ENCODE measurements at places on chromosomes 5 and 9. TPM values are rescaled to one million over a fixed set of nuclear protein-coding genes. Genes with fewer than 3 reads are reported as not detected.

GRCh38 chr5:89988129-89988810 is 421.3 kb downstream of the CETN3 start:
- DNase-seq: no peak

DNA sequence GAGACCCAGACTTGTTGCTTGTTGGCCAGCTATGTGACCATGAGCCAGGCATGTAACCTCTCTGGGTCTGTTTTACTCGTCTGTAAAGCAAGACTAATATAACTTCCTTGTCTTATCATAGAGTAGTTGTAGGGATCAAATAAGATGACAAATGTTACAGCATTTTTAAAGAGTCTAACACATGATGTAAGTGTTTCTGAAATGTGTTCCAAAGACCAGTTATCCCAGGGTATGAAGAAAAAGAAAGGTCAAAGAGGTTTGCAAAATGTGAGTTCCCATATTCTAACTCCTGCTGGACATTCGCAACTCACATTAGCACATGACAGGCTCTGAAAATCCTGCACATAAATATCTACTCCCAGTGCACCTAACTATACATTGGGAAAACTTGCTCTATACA is 28.5 kb upstream of the MATR3 start:
- no peak for DNase-seq

DNA sequence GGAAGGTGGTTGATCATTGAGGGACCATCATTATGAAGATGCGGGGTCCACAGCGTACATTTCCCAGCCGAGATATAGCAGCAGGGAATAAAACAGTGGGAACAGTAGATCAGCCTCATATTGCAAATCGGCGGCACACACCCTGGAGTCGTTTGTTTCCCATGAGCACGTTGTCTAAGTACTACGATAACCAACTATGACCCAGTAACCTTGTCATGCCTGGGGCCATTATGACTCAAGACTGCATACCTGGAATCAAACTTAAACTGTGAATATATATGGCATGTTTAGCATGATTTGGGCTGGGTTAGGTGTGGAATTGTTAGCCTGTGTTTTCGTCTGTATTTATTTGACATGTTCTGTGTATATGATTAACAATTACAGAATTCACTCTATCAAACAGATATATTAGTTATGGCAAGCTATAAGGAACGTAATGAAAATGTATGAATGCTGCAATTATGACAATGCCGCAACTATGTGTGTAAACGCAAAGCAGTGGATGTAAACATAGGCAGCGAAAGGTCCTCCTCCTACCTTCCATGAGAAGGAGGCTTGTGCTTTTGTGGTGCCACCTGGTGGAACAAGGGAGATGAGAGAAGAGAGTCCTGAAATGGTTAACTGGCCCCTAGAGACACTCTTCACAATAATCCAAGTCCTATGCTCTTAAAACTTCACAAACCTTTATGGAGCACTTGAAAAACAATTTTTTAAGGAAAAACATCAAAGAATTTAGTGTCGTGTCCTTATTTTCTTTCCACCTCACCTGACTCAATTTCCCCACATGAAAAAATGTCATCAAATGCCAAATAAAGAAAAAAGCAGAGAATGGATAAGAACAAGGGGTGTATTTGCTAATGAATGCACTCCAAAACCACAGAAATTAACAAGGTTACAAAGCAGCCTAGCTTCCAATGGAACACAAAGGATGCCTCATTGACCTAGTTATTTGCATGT is 47.1 kb downstream of the SEMA5A start:
- DNase-seq: no peak

DNA sequence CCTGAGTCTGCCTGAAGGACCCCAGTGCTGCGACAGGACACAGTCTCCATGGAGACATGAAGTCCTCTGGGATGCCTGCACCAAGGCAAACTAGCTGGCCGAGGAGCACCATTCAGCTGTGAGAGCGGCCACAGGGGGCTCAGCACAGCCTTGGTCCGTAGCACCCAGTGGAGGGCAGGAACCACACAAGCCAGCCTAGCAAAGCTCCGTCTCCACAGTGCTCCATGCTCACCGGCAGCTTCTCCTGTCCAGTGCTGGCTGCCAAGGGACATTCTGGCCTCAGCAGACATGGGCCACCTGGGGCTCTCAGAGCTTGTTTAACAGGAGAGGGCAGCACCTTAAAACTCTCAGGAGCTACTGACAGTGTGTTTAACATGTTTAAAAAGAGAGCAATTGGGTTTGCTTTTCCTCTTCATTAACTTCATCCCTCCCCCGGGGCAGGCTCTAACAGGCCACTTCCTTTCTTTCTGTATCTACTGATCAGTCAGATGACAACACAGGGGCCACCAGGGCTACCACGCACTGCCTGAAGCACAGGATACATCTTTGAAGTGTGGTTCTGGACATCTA is 57.0 kb downstream of the SECISBP2 start:
- no peak for DNase-seq

DNA sequence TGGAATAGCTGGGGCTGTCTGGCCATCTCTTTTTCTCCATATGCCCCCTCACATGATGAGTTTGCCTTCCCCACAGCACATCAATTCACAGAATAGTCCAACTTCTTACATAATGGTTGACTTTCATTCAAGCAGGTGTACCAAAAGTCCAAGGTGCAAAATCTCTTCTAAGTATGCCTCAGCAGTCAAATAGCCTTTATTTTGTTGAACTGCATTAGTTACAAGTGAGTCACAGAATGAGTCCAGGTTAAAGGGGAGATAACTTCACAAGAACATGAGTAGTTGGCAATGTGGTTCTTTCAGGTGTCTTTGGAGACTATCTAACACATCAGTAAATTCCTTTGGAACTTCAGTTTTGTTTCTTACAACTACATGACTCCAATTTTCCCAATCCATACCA is 672.5 kb downstream of the PRELID2 start:
- DNase-seq: no peak

DNA sequence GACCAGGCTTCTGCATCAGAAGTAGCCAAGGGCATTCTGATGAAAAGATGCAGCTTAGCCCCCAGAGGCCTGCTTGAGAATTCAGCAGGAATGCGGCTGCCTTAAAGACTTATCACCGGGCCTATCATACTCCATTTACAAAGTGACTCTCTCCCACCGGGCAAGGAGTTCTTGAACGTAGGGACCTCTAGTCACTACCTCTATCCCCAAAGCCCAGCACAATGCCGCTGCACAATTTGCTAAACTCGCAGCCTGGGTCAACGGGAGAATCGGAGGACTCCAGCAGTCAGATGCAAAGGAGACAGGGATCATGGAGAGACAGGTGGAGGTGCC is 661 bp downstream of the PDCL start:
- DNase-seq: peak; percentile 29

DNA sequence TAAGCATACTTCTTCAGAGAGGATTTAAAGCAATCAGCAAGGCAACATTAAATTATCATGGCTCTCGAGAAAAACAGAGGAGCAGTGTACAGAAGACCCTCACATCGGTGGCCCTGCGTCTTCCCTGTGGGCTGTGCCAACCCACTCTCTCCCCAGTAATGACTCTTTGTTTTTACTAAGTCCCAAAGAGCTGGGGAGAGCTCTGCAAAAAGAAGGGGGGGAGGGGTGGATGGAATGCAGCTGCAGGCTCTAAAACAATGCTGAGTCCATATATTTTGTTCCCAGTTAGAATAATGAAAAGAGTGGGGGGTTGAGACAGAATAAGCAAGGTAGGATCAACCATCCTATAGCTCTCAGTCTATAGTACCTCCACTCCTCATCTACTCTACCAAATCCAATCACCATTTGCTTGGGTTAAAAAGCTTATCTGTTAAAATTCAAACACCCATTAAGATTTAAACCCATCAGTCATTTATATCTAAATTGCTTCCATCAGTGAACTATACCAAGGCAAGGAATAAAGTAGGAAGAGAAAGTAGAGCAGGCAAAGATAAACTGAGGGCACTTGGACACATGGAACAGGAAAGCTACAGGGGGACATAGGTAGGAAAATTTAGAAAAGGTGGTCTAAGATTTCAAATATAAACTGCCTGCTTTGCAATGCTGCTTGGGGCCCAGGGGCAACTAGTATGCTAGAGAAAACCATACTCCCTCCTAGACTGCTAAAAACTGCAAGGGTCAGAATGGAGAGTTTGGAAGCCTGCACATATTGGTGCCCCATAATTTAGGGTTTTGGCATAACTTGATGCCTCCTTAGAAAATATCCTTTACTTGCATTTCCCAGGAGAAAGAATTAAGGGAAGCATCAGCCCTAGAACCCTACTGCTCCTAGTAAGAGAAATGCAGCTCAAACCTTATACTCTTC is 20.6 kb downstream of the ELL2 start:
- no peak for DNase-seq

DNA sequence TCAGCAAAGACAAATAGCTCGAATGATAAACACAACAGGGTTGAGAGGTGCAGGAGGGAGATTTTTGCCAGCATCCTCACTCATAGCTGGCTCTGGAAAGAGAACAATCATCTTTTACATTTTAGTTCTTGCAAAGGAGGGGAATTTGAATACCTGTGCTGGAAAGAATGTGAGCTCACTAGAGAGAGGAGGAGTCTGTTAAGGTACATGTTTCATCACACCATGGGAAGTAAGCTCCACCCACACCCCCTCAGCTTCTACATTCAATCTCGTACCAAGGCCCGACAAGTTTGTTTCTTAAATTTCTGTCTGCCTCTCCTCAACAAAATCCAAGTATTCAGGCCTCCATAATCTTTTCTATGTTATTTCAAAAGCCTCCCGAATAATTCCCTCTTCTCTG is 254.6 kb downstream of the BRINP1 start:
- no peak for DNase-seq

GRCh38 chr5:135158982-135159381 is 125.0 kb upstream of the PITX1 start:
- no peak for DNase-seq

DNA sequence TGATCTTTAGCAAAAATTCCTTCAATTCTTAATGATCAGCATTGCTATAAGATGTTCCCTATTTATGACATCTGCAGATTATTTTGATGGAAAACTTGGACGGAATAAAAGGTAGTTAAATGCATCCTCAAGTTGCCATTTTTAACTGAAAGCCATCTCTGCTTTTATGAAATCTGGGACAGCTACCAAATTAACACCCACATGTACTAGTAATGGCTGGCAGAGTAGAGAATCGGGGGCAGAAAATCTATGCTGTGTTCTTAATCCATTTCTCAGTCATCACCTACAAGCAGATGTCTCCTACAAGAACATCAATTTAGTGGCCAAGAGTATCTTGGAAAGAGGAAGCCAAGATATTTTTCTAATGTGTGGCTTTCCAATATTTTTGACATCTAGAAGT is 22.1 kb upstream of the C9orf57 start:
- DNase-seq: no peak

- DNase-seq: no peak
Measured at GRCh38 chr9:129007766-129008468, 20.2 kb downstream of the SH3GLB2 start.

GRCh38 chr9:11159318-11159862 is 546.6 kb upstream of the PTPRD start:
- DNase-seq: no peak

GRCh38 chr9:110114859-110115201 is 93.1 kb downstream of the C9orf152 start:
- DNase-seq: peak; percentile 23

DNA sequence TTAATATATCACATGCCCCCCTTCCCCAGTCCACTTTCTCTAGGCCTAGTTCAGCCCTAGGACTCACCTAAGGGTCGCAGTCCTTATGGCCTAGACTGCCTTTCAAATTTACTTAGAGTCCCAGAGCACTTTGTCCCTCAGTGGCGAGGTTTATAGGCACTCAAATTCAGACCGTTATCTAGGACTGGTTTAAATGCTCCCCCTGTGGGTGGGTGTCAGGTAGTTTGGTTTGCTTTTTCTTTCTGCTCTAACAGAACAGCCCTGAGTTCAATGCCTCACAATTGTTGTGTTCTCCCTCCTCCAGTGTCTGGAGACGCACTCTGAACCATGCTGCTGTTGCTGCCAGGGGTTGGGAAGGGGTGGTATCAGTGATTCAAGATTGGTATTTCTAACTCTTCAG is 317.1 kb downstream of the MAT2B start:
- DNase-seq: no peak

DNA sequence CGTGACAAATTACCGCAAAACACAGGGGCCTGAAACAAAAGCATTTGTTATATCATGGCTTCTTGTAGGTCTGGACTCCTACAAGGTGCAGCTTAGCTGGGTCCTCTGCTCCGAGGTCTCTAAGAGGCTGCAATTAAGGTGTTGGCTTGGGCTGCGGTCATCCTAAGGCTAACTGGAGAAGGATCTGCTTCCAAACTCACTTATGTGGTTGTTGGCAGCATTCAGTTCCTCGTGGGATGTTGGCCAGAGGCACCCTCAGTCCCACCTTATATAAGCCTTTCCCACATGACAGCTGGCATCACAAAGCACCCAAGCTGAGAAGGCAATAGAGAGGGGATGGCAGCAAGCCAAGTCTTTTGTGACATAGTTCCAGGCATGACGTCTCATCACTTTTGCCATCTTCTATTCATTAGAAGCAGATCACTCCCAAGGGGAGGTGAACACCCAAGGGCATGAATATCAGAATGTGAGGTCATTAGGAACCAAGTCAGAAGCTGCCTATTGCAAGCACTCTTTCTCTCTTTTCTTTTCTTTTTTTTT is 47.9 kb upstream of the ZBTB43 start:
- DNase-seq: no peak

DNA sequence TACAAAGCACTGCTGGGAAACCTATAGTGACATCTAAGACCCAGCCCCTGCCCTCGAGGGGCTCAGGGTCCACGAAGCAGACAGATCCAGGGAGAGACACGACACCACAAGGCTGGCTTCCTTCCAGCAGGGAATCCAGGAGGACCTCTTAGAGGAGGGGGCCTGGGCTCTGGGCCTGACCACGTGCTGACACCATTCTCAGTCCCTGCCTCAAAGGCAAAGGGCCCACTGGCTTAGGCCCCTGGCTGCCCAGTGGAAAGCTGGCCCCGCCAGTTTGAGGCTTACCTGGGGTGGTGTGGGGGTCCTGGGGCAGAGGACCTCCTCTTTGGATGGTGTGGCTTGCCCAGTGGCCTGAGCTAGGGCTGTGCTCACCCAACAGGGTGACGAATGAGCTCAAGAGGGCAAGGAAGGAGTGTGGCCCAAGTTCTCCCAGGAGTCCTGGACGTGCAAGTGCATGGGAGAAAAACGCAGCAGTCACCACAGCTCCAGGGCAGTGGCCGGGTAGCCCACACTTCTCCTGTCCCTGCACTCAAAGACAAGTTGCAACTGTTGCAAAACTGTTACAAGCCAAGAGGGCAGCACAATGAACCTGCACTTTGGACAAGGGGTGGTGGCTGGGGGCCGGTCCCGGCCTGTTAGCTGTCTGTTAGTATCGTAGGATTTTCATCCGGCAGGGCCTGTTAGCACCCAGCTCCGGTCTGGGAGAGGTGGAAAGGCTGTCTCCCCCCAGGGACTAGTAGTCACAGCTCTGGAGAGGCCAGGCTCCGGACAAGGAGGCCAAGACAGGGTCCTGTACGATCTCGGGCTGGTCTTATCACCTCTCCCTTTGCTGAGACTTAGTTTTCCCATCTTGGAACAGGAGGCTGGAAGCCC is 1.5 kb upstream of the SARDH start:
- no peak for DNase-seq

Gene PCDHA1
- total RNA-seq: not detected

Gene SPARC
- total RNA-seq: 1,462 TPM

Gene NRARP
- 3.5 TPM for total RNA-seq

Gene AJM1
- 3.4 TPM for total RNA-seq

Gene CARD9
- 1.5 TPM for total RNA-seq

Gene FAM240B
- not detected for total RNA-seq

Gene MEF2C
- total RNA-seq: 85.1 TPM

Gene SHISAL2B
- not detected for total RNA-seq

Gene CYSRT1
- 0.68 TPM for total RNA-seq

Gene PLAC8L1
- not detected for total RNA-seq

Gene PCDHAC1
- 1.4 TPM for total RNA-seq
